ENCODE measurements at places on chromosomes 2 and 18.

DNA sequence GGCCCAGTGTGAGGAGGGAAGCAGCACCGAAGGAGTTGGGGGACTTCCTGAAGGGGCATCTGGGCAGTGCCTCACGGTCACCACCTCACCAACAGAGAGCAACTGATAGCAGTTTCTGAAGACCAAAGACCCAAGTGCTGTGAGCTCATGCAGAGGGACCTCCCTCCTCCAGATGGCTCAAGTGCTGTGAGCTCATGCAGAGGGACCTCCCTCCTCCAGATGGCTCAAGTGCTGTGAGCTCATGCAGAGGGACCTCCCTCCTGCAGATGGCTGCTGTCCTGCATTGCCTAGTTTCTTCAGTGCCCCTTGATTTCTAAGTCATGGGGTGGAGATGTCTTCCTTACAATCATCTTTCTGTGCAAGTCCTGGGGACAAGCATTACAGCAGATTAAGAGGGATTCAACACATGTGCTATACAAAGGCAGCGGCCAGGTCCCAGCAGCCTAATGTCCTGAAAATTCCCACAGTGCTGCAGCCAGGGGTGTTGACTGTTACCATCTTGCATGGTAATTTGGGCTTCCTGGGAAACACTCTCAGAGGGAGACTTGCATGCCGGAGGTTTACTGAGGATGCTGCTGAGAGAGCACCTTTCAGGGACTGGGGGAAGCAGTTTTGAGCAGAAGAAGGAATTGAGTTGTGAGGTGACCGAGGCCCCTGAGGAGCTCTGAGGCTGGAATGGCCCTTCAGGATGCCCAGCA, 409.3 kb downstream of the GALR1 start:
- DNase-seq: no peak

- DNase-seq: no peak
Observed at GRCh38 chr18:24181806-24182205, 42.9 kb downstream of the CABYR start.

DNA sequence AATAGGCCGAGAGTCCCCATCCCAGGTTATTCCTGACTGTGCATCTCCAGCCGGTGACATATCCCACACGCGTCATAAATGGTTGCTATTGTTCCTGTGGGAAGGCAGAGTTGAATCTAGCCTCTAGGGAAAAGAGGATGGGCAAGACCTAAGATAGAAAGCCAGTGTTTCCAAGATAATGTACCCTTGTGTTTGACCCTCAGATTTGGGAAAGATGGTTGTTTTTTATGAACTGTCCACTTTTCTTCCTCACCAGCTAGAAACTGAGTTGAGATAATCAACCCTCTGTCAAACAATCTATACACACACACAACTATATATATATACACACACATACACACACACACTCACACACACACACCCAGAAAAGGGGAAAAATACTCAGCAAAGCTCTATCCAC, 131.0 kb downstream of the PRKCE start:
- DNase-seq: no peak

- DNase-seq: no peak
Observed at GRCh38 chr2:121887513-121888188, 132.2 kb downstream of the TSN start.

DNA sequence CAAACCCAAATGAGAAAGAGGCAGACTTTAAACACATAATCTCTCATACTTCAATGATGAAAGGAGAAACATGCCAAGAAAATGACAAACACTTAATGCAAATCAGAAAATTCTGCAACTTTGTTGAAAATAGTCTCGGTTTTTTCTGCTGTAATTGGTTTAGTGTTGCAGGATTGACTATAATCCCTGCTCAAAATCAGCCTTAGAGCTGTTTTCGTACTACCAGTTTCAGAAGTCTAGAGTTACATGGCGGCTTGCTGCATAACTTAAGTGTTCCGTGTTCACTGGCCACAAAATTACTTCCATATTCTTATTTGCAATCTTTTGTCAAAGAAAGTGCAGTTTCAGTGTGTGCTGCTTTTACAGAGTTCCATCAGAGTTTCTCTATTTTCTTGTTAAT, 48.9 kb upstream of the ITGAV start:
- DNase-seq: no peak

GRCh38 chr18:63264871-63265270, 54.7 kb downstream of the BCL2 start:
- DNase-seq: no peak

DNA sequence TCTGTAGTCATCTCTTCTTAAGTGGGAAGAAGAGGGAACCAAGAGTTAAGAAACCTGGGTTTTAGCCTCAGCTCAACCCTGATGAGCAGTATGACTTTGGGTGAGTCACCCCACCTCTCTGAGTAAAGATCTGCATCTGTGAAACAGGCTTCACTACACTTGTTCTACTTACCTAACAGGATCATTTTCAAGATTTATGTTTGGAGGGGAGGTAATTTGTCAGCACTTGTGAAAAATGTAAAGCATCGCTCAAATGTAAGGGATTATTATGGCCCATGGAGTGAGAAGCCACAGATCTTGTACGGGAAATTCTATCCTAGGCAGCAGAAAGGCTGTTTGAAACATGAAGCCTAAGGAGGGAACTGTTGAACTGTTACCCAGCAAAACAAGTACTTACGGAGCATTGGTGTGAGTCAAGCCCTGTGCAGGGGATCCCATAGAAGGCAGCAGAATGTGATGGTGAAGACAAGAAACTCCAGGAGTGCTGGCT, 160.6 kb downstream of the PRKCE start:
- DNase-seq: no peak

DNA sequence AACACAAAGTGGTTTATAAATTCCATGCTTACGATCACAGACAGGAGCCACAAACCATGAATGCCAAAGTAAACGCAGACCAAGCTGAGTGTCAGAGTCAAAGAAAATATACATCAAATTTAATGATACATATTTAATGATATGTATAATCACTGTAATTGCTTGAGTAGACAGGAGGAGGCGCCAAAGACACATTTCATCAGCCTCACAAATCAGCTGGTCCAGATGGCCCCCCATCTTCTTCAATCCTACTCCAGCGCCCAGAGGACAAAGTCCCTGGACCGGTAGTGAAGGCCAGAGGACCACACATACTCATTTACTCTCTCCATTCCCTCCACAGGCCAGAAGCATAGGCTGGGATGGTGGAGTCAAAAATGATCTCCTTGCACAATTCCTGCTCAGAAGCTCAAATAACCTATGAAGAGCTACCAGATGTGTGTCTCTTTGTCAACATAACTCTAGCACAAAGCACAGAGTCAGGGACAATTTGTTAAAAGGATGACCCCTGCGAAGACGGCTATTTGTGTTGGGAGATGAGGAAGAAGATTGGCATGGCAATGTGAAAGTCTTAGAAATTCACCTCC, 149.3 kb upstream of the PGAP1 start:
- no peak for DNase-seq

DNA sequence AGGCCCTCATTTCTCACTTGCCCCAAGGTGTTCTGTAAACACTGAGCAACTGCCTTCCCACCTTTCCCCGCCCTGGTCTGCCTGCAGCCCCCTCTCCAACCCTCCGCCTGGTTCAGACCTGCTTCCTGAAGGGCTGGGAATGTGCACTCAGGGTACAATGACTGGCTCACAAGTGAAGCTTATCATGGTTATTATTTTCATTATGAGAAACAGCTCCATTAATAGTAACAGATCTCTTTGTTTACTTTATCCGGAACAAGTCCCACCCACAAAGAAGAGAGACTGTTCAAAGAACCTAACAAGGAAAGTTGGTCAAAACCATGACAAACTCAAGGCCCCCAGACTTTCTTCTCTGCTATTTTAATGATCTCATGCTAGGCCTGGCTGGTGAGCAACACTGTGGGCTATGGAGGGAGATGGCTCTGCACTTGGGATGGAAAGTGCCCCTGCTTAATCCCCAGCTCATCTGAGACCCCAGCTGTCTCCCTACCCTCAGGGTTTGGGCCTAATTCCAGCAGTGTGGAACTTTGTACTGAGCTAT, 36.7 kb downstream of the ARHGAP25 start:
- DNase-seq: no peak

GRCh38 chr2:20609349-20609994, 41.4 kb downstream of the HS1BP3 start:
- no peak for DNase-seq

DNA sequence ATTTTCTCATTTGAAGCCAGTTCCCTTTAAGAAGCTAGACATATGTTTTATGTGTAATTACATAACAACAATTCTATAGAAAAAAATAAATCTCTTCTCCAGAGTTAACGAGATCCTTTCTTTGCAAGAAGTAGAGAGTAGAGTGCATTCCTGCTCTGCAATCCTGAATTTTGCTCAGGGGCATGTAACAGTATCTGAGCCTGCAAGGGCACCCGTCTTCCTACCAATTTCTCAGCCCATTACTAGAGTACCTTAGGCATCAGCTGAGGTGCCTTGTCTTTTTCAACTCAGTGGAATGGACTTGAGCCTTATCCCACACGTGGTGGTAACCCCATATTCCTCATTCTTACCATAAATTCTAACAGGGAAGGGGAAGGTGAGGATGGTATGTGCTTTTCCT, 205.9 kb downstream of the IKZF2 start:
- no peak for DNase-seq

GRCh38 chr2:160408173-160408958, 85.2 kb downstream of the RBMS1 start:
- DNase-seq: no peak

- no peak for DNase-seq
Observed at GRCh38 chr2:36487947-36488346, 110.0 kb downstream of the FEZ2 start.

GRCh38 chr2:100844514-100844913, 24.6 kb downstream of the NPAS2 start:
- DNase-seq: no peak

- no peak for DNase-seq
Observed at GRCh38 chr2:2291500-2292260, 39.4 kb downstream of the MYT1L start.

GRCh38 chr2:211407076-211407475, 850.7 kb downstream of the CPS1 start:
- no peak for DNase-seq

GRCh38 chr2:218444692-218445357, 25.9 kb downstream of the VIL1 start:
- DNase-seq: no peak

DNA sequence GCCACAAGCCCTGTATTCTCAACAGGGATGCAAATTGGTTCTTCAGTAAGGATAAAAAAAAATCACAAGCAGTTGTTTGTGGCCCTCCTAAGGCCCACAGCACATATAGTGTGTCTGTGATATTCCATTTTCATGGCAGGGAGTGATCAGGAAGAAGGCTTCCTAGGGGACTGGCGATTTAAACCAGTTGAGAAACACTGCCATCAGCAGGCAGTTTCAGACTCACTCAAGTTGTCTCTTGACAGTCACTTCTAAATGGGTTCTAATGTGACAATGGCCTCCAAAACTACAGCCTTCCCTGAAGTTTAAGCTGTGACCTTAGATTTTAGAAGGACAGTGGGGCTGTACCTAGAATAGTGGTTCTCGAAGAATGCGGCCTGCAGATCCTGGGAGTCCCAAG, 6.0 kb downstream of the CIAO1 start:
- no peak for DNase-seq

DNA sequence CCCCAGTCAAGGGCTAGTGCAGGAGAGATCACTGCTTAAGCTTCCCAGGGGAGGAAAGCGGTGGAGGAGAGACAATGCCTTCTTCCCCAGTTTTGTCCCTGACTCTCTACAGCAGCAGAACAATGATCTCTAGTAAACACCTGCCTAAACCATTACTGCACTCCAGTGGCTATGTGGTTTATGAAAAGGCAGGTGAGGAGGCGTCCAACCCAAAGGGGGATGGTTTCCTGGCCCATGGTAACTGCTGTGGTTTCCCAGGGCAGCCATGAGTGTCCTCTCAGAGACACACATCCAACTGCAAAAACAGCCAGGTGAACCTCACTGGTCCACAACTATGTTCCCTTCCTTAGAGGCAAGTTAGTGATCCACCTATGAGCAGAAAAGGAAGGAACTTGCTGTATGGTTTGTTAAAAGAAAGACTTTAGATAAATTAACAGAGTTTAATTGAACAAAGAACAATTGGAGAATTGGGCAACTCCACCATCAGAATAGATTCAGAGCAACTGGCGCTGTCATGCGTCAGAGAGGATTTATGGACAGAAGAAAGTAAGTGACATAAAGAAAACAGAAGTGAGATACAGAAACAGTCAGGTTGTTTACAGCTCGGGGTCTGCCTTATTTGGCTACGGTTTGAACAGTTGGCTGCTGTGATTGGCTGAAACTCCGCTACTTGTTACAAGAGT, 4.8 kb upstream of the TTC39C start:
- DNase-seq: no peak

- DNase-seq: no peak
Observed at GRCh38 chr18:44737623-44738022, 56.9 kb downstream of the SETBP1 start.

DNA sequence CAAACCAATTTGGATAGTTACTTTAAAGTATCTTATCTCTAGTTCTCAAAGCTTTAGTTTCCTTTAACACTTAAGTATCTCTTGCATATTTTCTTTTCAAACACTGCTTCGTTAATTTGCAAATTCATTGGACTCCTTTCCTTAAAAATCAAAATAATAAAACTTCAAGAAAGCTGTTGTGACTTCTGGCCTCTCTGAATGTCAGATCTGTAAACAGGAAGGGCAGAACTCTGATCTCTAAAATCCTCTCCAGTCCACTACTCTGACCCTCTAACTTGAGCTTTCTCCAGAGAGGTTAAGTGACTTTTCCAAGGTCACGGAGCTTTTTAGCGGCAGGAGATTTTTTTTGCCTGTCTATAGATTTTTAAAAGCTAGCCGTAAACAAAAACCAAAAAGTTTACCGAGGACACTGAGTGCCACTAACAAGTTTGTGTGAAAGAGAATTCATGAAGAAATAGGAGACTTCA, 155.5 kb downstream of the TGIF1 start:
- no peak for DNase-seq

DNA sequence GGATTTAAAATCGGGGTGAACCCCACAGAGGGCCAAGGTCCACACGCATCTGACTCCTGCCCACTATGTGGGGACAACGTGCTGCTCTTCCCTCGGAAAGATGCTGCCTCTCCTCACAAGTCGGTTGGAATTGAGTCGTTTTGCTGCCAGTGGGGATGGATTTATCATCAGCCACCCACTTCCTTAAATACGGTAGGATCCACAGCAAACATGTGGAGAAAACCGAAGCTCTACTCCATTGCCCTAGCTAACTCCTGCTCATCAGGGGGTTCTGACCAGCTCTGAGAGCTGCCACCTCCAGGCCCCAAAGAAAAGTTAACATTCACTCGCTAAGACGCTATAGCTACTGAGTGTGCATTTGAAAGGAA, 80.9 kb downstream of the CHRNA1 start:
- no peak for DNase-seq

DNA sequence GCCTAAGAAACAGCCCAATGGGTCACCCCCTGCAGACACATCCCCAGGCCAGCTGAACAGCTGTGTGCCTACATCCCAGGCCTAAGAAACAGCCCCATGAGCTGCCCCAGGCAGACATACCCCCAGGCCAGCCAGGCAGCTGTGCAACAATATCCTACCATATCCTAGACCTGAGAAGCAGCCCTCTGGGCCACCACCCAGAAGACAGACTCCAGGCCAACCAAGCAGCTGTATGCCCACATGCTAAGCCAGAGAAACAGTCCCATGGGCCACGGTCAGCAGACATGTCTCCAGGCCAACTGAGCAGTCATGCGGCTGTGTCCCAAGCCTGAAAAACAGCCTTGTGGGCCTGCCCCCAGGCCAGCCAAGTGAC, 205.5 kb downstream of the ATAD2B start:
- DNase-seq: no peak
